ENCODE measurements at places on chromosomes 16 and 17.

- no peak for DNase-seq
Measured at GRCh38 chr17:57284583-57284982, 28.3 kb downstream of the MSI2 start.

DNA sequence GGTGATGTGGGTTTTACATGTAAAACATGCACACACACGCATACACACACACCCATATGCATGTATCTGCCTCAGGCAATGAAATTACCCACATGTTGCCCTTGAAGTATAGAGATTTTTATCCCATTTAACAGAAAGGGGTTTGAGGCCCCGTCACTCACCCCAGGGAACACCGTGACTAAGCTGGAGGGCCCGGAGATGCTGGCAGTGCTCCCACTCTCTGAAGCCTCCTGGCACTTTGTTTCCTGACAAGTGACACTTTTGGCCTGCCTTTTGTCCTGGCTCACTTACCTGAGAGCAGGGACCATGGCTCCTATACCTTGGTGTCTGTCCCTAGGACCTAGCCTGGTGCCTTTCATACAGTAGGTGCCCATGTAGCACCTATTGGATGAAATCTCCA lies 50.0 kb upstream of the TNRC6C start:
- no peak for DNase-seq

- DNase-seq, result no peak
Measured at GRCh38 chr16:23257682-23258081, 44.4 kb upstream of the SCNN1B start.

GRCh38 chr17:8187517-8188262 lies 2.3 kb downstream of the BORCS6 start:
- DNase-seq, result peak; percentile 77

DNA sequence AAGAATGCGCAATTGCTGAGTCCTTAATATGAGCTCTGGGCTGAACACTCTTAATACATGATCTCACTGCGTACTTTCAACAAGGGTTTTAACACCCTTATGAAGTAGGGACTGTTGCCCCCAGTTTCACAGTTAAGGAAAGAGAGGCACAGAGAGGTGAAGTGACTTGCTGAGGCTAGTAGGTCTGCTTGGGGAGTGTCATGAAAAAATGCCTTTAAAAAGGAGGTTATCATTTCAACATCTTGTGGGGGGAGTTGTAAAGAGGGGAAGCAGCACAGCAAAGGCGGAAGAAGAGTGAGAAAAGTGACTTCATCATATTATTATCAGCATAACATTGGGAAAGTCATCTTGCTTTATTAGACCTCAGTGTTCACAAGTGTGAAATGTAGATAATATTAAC lies 2.1 kb downstream of the CCL4L2 start:
- peak; percentile 86 for DNase-seq

DNA sequence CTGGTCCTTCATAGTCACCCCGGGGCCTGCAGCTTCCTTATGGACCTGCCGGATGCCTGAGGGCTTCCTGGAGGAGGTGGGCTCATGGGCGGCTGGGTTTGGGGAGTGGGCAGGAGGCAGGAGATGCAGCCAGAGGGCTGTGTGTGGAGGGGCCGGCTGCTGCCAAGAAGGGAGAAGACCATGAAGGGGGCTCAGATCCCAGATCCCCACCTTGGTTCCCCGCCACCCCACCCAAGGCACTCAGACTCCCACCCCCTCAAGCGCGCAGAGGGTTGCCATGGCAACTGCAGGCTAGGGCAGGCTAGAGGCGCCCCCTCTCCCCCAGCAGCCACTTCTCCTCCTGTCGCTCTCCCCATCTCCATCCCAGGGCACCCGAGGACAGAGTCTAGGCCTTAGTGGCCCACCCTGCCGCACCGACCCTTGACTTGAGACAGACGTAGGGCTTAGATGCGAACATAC lies 104.5 kb downstream of the CRLF3 start:
- DNase-seq, result no peak
